ENCODE measurements at places on chromosomes 5 and 9.

DNA sequence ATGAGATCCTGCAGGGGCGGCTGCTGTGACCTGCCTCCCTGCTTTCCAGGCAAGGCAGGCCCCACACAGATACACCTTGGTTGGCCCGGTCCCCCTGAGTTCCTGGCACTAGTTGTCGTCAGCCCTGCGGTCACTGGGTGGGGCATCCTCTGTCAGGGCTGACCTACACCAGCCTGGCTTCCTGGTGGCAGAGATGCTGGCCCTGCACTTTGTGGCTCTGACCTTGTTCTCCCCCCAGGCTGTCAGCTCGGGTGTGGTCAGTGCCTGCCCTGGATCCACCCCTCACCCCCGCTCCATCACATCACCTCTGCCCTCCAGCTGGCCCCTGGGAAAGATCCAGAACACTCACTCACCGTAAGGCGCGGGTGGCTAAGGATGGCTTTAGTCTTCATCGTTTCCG, 74.1 kb downstream of the PHF2 start:
- no peak for DNase-seq

GRCh38 chr9:126337729-126338372, 11.2 kb downstream of the MVB12B start:
- no peak for DNase-seq

GRCh38 chr5:164053123-164053522, 547.7 kb downstream of the MAT2B start:
- no peak for DNase-seq

- no peak for DNase-seq
Measured at GRCh38 chr5:132070460-132071337, 2.9 kb upstream of the CSF2 start.

GRCh38 chr9:14141699-14142098, 172.2 kb downstream of the NFIB start:
- DNase-seq, result no peak

DNA sequence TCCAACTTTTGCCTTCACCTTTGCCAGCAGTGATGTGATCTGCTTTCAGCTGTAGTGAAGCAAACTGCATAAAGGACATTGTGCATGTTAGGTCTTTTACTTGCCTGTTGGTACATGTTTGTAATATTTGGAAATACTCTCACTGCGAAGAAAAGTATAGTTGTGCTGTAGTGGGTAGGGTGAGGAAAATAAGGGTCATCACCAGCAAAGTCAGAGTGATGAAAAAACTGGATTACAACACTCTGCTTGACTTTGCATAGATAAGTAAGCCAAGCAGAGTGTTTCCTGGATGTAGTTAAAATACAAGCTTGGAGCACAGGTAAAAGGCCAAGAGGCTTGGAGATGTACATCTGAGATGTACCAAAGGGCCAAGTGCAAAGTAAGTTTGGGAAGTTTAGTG, 16.7 kb downstream of the TGFBR1 start:
- no peak for DNase-seq

GRCh38 chr5:80837679-80838078, 122.5 kb upstream of the RASGRF2 start:
- DNase-seq, result no peak

GRCh38 chr9:135053133-135053532, 34.3 kb upstream of the OLFM1 start:
- DNase-seq, result no peak

DNA sequence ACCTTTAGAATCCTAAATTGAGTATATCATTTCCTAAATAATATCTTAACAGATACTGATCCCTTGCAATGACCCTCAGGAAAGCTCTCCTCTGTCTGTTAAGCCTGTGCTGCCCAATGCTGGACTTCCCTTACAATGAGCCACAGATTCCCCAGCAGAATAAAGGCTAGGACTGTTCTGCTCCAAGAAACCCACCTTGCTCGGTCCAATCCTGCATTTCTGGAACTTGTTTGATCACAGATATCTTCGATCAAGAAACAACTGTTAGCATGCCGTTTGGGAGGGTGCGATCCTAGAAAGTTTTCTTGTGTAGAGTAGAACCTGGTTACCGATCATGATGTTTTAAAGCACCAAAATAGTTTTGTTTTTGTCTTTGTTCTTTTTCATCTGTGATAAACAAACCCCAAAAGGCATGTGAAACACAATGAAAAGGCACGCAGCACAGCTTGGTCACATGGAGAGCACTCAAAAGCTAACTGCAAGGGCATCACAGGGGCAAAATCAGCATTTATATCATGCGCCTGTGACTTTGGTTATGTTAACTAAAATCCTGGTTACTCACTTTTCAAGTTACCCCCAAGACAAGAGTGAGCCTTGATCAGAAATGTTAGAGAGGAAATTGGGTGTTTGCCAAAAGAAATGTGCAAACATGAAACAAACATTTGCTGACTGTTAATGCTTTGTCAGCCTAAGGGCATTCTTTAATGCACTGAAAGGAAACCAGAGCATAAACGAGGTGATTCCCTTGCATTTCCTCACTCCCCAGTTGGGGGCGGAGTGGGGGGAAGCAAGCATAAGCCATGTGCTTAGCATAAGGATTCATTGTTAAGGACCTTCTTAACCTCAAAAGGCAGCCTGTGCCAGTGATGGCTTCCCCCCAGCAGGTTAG, 61.9 kb upstream of the ADAMTS16 start:
- DNase-seq, result no peak

- no peak for DNase-seq
Measured at GRCh38 chr5:14712666-14713065, 48.1 kb downstream of the OTULIN start.

GRCh38 chr5:98902733-98903132, 26.1 kb downstream of the CHD1 start:
- DNase-seq, result no peak

DNA sequence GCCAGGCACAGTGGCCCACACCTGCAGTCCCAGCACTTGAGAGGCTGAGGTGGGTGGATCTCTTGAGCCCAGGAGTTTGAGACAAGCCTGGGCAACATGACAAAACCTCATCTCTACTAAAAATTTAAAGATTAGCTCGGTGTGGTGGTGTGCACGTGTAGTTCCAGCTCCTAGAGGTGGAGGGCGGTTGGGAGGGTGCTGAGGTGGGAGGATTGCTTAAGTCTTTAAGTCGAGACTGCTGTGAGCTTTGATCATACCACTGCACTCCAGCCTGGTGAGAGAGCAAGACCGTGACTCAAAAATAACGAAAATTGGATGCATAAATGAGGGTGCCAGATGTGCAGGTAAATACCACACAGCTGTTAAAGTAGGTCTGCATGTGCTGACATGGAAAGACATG, 39.3 kb upstream of the TDRD7 start:
- no peak for DNase-seq

GRCh38 chr9:34991607-34992375, 2.2 kb downstream of the DNAJB5 start:
- peak; percentile 5 for DNase-seq

DNA sequence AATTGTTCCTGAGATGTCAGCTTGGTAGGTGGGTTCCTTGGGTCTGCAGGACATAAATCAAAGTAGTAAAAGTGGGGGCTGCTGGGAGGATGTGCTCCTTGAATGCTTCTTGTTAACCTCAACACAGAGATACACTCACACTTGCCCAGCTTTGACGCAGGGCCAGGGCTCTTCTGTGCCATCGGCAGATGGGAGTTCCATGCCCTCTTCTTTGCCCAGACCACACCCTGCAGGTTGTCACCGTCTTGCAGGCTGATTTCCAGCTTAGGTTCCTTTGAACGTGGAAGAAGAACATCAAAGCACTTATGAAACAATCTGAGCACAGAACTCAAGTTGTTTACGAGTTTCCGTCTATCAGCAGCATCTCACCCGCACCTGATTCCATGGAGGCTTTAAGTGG, 11.0 kb downstream of the DBH start:
- no peak for DNase-seq

GRCh38 chr9:126393876-126394275, 67.2 kb downstream of the MVB12B start:
- no peak for DNase-seq

DNA sequence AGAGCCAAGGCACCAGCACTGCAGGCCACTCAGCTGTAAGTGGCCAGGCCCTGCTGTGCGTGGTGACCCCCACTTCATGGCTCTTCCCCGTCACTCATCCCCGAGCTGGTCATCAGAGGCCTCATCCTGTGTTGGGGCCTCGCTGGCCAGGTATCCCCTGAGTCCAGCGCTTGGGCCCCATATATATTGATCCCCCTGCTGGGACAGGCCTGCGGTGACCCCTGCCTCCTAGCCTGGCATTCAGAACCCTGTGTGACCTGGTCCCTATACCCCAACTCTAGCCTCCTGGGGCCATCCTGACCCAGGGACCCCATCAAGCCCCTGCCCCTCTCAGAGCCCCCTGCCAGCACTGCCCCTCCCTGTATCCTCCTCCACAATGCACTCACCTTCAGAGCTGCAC, 12.7 kb downstream of the GBGT1 start:
- DNase-seq, result no peak

DNA sequence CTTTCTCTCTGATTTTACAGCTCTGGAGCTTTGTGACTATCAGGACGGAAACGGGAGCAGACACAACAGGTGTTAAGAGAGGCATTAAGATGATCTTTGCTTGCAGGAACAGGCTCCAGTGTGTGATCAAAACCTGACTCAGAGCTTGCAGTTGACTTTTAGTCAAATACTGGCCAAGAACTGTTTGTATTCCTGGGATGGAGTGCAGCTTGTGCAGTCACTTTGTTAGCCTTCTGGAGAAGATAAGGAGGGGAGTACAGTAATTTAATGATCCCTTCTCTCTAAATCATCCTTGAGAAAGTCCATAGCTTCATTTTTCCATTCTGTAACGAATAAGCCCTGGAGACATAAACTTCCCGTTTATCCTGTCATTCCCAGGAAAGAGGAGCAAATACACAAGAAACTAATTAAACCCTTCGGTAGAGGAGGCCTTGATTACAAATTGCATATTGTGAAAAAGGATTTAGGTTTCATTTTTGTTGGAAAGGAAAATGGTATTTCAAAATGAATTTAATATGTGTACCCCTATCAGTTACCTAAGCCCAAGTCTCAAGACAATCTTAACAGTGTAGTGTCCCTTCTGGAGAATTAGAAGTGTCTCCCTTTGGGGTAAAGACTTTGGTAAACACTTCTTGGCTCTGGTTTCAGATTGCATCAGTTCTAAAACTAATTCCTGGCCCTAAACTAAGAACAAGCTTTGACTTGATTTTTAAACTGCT, 3.1 kb upstream of the STOM start:
- DNase-seq, result no peak

- no peak for DNase-seq
Measured at GRCh38 chr5:173455599-173455957, 127.4 kb upstream of the STC2 start.

DNA sequence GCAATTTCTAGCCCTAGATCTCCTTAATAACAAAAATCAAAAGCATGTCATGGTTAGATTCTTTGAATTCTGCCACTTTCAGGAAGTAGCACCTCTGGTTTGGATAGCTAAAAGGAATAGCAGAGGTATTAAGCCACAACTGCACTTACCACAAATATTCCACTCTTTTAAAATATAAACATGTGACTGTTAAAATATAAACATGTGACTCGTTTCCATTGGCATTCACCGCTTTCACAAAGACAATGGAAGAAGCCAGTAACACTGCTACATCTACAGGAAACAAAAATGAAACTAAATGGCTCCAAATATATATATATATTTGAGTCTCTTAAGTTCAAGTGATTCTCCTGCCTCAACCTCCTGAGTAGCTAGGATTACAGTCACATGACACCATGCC, 222.9 kb downstream of the ARL15 start:
- no peak for DNase-seq

GRCh38 chr9:70868661-70869652, 252.5 kb downstream of the TRPM3 start:
- no peak for DNase-seq

DNA sequence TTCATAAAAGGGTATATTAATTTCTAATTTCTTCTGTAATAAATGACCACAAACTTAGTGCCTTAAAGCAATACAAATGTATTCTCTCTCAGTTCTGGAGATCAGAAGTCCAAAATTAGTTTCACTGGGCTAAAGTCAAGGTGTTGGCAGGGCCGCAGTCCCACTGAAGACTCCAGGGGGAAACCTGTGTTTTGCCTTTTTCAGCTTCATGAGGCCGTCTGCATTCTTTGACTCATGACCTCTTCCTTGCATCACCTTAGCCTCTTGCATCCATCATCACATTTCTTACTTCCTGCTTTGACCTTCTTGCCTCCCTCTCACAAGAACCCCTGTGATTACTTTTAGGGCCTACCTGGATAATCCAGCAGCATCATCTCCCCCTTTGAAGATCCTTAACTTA, 42.0 kb upstream of the ALDH1B1 start:
- no peak for DNase-seq

- peak; percentile 76 for DNase-seq
Measured at GRCh38 chr9:129726322-129727160, 26.3 kb downstream of the PTGES start.

DNA sequence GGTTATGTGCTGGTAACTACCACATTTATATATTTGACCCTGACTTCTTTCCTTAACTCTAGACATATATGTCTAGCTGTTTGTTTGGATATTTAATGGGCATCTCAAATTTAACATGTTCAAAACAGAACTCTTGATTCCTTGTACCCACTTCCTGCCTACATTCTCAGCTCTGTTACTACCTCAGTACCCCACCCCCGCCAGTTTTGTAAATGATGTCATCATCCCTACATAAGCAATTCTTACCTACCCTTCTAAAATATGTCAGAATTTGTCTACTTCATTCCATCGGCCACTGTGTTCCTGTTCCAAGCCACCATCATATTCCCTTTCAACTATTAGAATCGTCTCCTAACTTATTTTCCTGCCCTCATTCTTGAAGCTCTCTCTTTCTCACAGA, 4.8 kb downstream of the RAD50 start:
- DNase-seq, result no peak

DNA sequence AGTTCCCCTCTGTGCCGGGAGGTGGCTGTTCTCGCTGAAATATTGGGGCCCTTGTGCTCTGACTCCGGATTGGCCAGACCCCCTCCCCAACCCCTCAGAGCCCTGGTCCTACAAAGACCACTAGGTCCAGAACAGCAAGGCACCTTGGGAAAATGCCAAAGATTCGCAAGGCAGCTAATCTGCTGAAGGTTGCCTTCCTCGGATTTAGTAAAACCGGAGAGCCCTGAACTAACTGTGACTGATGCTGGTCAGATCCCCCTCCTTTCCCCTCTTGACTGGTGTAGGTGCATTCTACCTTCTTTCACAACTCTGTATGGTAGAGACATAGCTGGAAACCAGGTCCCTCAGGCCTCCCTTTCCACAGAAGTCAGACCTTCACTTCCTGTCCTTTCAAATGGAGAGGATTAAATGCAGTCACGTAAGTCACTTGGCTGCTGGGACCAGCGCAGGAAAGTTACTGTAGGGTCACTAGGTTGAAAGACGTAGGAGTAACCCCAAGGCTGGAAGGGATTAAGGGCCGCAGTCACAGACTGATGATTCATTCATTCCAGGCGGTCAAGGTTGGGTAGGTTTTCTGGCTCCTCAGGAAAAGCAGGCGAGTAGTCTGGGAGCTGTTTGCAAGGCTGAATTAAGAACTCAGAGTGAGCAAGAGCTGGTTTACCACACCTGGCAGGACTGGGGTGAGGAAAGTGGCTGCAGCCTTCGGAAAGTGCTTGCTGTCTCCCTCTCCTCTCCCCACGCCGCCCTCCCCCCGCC, 5.3 kb downstream of the BARX1 start:
- DNase-seq, result no peak

GRCh38 chr5:100306000-100306399, 229.2 kb upstream of the FAM174A start:
- no peak for DNase-seq
